Activated gamma-delta T cell treated with Interleukin-2 at 50 U/mL for 16 hours (primary cell): ENCODE measurements at places on chromosomes 1 and 21.

- DNase-seq = no peak
Measured at GRCh38 chr1:178284058-178284457, 190.2 kb downstream of the RASAL2 start.

GRCh38 chr1:47684964-47685762 lies 247.3 kb downstream of the FOXD2 start:
- no peak for DNase-seq

GRCh38 chr1:7526867-7527732 lies 244.0 kb upstream of the VAMP3 start:
- no peak for DNase-seq

DNA sequence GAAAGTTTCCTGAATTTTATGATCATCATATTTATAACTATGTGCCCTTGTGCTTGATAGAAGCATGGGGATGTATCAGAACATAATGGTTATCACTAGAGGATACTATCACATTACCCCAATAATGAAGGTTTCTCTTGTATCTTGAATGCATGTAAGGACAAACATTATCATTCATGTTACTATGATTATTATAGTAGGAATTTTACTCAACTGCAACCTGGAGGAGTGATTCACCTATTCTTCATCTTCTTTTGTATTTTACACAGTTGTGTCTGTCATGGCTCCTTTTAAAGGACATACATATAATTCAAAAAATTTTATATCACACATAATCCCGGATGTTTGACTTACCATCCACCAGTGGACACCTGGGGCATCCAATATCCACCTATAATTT lies 143.8 kb upstream of the TMPRSS15 start:
- DNase-seq = no peak

- DNase-seq = no peak
Measured at GRCh38 chr1:65206836-65207235, 58.8 kb downstream of the AK4 start.

DNA sequence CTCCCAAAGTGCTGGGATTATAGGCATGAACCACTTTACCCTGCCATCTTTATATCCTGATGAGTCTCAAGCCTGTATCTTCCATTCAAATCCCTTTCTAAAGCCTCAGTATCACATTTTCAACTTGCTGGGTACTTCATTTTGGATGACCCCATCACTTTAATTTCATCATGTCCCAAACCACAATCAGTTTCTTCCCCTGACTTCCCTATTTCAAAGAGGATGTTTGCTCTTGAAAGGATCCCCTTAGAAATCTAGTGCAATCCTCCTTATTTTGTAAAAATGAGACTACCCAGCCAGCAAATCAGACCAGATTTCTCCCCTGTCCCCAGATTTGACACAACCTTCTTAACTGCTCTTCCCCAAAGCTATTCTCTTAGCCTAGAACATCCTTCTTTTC lies 7.0 kb upstream of the TRIT1 start:
- DNase-seq = no peak

DNA sequence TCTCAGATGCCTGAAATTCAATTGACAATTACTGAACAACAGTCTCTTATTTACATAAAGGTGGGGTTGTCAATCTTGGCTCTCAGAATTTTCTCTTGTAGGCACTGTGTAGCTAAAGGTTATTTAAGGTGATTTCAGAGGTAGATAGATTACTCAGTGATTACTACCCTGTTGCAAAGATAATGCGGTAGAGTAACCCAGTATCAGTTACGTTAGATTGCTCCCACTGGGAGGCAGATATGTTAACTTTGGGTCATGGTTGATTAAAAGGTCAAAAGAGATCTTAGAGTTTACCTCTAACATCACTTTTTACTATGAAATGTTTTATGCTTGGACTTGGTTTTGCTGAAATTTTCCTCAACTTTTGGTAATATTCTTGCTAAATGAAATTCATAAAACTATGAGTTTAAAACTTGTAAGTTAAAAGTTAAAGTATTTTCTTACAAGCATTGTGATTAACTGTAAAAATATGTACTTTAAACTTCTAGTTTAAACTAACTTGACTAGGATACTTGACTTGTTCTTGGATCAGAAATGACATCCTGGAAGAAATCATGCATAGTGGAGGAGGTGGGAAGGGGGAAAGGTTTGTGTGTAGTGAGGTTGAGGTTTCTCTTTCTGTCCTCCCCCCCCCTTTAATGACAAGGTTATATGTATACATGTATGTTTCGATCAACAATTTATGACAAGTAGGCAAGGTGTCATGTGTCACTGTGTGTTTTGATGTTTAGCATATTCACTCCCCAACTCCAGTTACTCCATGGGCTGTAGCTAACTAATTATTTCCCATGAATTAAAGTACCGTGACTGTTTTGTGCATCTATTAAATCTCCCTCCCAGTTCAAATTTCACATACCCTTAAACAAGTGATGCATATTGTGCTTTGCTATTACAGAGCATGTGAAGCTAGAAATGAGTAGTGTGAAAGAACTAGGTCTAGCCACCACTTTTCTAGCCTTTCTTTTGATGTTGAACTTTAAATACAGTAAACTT lies 2.9 kb downstream of the LAMC1 start:
- no peak for DNase-seq

- no peak for DNase-seq
Measured at GRCh38 chr1:246008363-246008831, 498.7 kb downstream of the SMYD3 start.

DNA sequence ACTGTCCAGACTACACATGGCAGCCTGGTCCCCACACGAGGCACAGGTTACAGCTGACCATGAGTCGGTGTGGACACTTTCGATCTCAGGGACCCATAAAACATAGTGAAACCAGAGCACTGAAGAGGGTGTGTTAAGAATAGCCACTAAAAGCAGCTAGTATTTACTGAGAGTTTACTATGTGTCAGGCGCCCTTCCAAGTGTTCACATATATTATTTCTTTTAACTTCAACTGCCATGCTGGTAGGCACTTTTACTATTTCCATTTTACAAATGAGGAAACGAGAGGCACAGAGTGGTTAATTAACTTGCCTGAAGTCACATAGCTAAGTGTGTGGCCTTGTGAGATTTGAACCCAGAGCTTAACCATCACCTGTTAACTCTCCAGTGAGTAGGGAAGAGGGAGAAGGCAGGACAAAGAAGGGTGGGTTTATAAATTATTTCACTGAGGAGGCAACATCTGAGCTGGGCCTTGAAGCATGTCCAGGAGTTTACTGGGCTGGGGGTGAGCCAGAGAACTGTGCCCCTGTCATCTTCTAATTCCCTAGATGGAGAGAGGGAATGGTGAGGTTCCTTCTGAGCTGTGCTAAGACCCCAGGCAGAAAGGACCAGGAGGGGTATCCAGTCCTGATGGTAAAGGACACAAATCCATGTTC lies 20.7 kb downstream of the ABCA4 start:
- no peak for DNase-seq

DNA sequence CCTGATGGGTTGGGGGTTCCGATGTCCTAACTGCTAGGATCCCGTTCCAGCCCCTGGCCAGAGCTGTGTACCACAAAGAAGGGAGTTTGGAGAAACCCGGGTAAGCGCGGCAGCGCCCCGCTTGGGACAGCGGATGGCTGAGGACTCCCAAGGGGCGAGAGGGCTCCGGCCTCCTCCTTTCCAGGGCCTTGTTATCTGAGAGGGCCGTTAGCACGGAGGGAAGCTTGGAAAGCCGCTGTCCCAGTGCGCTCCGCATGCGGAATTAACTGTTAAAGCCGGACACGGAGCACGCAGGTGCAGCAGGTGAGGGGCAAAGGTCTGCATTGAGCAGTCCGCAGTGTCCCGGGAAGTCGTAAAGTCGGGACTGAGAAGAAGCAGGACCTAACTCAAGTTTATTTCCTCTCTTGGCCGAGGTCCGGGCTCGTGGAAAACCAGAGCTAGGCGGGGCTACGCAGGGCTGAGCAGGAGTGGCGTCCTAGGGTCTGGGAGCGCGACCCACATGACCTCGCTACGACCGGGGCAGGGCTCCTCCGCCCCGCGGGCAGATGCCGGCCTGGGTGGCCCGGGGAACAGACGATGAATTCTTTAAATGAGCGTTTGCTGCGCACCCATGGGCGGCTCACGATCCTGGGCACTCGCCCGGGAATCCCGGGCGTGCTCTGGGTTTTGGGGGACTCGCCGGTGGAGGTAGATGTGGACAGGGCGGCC lies 4.5 kb downstream of the LHX4 start:
- DNase-seq = no peak

- DNase-seq = no peak
Measured at GRCh38 chr1:181910905-181911304, 150.6 kb downstream of the ZNF648 start.

DNA sequence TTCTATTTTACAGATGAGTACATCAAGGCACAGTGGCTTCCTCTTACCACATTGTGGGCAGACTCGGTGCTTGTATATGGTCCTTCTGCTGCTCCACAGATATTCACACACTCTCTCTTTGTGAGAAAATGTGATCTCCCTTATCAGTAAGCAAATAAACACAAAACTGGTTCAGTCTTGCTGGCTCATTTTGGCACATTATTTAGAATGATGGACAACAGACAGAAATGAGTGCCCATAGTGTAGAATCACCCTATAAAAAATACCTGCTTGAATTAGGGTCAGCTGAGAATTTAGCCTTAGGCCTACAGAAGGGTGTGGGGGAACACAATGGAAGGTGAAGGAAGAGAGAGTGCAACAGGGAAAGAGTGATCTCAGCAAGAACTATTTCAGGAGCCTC lies 423.1 kb downstream of the HLX start:
- no peak for DNase-seq

GRCh38 chr1:36326499-36326898 lies 3.1 kb upstream of the EVA1B start:
- no peak for DNase-seq

DNA sequence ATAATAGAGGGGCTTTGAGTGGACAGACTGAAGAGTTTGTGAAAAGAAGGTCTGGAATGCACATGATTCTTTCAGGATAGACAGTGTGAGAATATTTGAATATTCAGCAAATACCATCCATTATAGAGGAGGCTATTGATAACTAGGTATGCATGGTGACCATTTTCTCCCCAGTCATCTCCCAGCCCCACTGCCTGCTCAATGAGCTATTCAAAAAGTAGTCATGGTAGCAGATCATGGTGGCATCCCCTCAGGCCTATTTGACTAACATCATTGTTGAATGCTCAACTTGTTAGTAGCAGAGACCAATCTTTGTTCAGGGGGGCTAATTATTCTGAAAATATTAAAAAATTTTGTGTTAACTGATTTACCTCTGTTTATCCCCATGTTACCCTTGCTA lies 311.6 kb downstream of the S1PR1 start:
- no peak for DNase-seq

DNA sequence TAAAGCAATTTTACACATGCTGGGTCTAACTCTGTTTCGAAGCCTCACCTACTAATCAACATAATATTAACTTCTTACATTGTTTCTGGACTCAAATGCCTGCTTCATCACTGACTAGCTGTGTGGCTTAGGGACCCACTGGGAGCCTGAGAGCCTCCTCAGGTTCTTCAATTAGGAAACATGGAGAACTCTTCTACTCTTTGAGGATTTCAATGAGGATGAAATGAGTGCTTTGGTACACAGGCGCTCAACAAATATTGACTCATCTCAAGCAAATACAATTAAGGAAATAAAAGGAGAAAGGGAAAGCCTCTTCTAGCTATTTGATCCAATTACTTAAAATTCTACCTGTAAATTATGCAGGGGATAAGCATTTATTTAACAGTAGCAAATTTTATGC lies 84.4 kb upstream of the JAK1 start:
- DNase-seq = no peak

DNA sequence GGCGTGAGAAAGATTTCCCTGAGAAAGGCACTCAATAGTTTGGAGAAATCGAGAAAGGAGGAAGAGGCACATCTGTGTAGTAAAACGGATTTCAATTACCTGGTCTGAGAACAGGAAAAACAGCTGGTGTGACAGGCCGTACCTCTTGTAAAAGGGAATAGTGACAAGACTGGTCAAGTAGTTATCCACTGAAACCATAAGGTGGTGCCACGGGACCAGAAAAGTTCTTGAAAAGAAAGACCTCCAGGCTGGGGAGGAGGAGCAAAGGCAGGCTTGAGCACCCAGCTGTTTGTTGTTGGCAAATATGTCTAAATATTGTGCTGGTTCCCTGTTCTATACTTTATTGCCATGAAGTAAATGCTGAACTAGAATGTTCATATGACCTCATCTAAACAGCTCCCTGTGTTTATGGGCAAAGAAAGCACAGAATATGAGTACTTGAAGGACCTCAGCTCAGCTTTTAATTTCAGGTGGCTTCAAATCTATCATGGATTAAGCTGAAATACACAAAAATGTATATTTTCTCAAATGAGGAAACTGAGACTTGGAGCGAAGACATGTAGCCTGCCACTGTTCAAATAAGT lies 4.0 kb downstream of the HAO2 start:
- DNase-seq = no peak

GRCh38 chr1:154206196-154206595 lies at the start of gene CFAP141:
TSS of gene CFAP141 (minus strand) at chr1:154206333. CDS start at chr1:154206307, 26 bp downstream.
- DNase-seq = no peak

DNA sequence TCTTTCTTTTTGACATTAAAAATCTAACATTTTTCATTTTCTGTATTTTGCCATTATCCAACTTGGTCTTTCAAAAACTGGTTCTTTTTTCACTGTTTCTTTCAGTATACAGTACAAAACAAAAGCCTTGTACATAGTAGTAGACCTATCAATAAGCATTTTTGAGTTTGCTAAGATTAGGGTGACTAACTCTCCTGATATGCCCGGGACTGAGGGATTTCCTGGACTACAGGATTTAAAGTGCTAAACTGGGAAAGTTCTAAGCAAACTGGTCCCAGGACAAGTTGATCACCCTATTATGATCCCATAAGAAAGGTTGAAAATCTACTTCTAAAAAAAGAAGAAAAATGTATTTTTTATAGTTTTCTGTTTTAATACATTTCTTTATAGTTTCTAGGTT lies 120.9 kb downstream of the USP25 start:
- DNase-seq = no peak

- DNase-seq = no peak
Measured at GRCh38 chr1:182299728-182300616, 91.6 kb downstream of the GLUL start.

DNA sequence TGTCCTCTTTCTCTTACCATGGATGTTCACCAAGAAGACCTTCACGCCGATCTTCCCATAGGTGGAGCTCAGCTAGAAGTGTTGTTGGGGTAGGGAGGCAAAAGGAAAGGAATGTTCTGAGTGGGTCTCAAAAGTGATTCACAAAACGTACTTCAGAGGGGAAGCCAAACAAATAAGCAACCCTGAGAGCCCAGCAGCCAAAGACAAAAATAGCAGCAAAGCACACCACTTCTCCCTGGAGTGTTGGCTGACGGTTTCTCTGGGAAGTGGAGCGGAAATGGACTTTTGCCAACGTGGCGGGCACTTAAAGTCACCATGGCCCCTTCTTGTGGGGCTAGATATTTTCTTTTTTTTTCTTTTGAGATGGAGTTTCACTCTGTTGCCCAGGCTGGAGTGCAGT lies 23.1 kb downstream of the SLC26A9 start:
- no peak for DNase-seq

GRCh38 chr1:213484333-213484732 lies 433.3 kb downstream of the RPS6KC1 start:
- no peak for DNase-seq

- no peak for DNase-seq
Measured at GRCh38 chr1:183546427-183546826, 43.8 kb downstream of the NCF2 start.

GRCh38 chr1:10835822-10836421 lies 39.5 kb upstream of the CASZ1 start:
- no peak for DNase-seq

- peak; percentile 45 for DNase-seq
Measured at GRCh38 chr1:155078469-155079209, at the start of gene EFNA3. TSS of gene EFNA3 (plus strand) at chr1:155078837. CDS start at chr1:155078942, 105 bp downstream.

GRCh38 chr1:160216301-160216700 lies 11.1 kb downstream of the PEA15 start:
- no peak for DNase-seq

GRCh38 chr1:43453442-43454269 lies at the start of gene HYI:
TSS of gene HYI (minus strand) at chr1:43453931. CDS start at chr1:43453793, 138 bp downstream.
- peak; percentile 50 for DNase-seq
